ENCODE measurements at places on chromosomes 4 and X.

DNA sequence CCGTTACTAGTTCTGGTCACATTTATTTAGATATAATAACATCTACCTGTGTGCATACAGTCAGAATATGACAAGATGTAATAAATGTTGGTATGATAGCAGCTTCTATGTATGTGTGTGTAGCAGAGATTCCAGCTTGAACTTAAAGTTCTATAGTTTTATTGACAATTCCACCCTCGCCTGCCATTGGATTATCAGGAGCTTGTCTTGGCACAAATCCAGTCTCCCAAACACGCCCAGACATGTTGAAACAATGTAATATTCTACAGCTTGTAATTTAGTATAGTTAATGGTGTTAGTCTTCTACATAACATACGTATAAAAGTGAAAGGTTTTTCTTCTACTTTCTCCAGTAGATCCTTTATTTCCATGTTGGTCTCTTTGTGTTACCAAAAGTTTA is 44.4 kb downstream of the BBS12 start:
- no peak for DNase-seq

- DNase-seq = no peak
Observed at GRCh38 chrX:53087388-53087831, 5.2 kb downstream of the TSPYL2 start.

GRCh38 chrX:134895805-134896581 is 94.8 kb upstream of the SMIM10 start:
- DNase-seq = no peak

GRCh38 chrX:44937606-44938005 is 64.6 kb downstream of the KDM6A start:
- DNase-seq = no peak

DNA sequence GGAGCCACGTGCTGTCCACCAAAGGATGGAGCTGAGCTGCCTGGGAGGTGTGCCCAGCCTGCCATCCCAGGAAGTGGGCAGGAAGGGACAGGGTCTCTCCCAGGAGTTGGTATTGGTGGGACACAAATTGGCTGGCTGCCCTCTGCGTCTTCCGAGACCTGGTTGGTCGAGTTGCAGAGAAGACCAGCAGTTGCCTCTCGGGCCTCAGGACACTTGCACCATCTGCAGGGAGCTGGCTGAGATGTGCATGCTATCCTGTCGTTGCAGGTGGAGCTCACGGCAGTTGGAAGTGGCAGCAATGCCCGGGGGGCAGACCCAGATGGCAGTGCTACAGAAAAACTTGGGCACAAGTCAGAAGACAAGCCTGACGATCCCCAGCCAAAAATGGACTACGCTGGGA is 30.2 kb downstream of the BCORL1 start:
- DNase-seq = no peak

DNA sequence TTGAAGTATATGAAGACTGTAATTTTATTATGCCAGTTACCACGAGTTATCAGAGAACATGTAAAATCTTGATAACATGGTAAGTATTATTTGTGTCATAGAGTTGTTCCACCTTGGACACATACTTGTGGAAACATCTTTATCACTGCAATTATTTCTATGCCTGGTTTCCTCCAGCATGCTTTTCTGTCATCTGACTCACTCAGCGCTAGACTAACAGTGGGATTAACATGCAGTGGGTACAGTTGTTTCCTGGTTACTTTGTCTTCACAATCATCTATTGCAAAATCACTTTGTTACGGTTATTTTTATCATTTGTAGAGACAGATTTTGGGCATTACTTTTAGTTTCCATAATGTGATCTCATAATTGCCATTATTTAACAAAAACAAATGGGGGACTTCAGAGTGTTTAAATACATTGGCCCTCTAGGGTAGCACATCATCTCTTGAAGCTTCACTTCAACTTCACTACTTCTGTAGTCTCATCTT is at the start of gene STATH:
STATH (plus strand) TSS at position 441 of the 491 bp plus-strand sequence. CDS start 2,472 bp downstream, outside the sequence.
- no peak for DNase-seq

- no peak for DNase-seq
Observed at GRCh38 chr4:113921089-113921794, 58.2 kb downstream of the ARSJ start.

- DNase-seq = no peak
Observed at GRCh38 chr4:146472404-146472803, 49.3 kb downstream of the SLC10A7 start.

DNA sequence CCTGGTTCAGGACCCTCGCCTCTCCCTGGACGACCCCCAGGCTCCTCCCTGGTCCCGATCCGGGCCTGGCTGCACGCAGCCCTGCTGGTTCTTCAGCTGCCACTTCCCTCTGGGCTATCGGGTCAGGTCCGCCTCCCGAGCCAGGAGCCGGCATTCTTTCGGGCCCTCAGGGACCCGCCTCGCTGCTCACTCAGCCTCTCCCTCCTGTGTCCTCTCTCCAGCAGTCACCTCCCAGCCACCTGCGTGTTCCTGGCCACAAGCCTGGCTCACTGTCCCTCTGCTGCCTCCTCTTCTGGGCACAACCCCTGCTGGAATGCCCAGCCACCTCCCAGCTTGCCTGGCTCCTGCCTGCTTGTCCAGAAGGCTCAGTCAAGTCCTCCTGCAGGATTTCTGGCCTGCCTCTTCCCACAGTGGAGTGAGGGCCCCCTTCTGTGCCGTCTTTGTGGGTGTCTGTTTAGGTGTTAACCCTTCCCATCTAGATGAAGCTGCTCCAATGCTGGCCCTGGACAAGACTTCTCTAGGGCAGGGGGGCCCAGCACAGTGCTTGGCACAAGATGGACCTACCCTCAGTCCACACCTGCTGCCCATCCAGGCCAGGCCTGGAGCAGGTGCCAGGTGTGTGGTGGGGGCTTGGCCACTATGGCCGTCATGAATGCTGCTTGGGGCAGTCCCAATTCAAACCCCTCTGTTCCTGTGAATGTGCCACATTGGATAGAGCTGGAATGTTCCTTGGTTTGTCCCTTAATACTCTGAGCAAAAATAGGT is 2.2 kb downstream of the WFS1 start:
- DNase-seq = no peak

DNA sequence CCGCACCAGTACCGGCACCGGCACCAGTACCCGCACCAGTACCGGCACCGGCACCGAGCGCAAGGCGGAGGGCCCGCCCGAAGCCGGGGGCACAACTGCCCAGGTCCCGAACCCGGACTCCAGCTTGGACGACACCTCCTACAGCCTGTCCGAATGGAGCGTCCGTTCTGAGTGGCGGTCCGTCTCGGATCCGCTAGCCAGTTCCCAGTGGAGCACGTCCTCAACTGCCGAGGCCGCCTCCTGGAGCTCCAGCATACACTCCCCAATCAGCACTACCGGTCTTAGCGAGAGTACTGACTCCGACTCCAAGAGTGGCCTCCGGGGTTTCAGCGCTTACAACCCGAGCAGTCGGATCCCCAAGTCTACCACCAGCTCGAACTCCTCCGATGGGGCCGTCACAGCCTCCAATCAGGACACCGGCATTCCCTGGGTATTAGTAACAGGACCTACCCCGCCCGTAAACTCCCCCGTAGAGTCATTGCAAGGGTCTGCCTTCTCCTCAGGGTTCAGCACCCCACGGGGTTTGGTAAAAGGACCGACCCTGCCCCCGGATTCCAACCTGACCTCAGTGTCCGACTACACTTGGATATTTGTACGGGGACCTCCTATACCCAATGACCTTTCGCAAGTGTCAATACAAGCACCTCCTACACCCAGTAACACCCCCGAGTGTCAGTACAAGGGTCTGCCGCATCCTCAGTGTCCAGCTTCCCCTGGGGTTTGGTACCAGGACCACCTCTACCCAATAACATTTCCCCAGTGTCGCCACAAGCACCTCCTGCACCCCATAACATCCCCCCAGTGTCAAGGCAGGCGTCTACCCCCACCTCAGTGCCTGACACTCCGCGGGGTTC is 721 bp upstream of the MAOA start:
- DNase-seq = no peak

- no peak for DNase-seq
Observed at GRCh38 chr4:173046818-173047217, 121.8 kb upstream of the GALNT7 start.

DNA sequence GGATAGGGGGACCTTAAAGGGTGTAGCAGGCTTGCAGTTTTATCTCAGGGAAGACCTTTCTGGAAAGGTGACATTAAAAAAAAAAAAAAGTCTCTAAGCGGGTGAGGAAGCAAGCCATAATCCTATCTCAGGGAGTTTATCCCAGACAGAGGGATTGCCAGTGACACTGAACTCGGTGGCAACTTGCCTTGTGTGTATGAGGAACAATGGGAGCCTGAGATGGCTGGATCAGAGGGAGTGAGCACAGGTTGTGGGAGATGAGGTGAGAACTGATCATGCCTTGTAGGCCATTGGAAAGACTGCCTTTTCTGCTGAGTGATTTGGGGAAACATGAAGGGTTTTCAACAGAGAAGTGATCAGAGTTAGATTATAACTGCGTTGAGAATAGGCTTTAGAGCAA is 31.1 kb downstream of the DTHD1 start:
- no peak for DNase-seq

Measured in activated T-cell treated with anti-CD3 and anti-CD28 coated beads for 48 hours (primary cell).